ENCODE measurements at places on chromosomes 16 and 17. TPM values are rescaled to one million over a fixed set of nuclear protein-coding genes. Genes with fewer than 3 reads are reported as not detected.

- DNase-seq: peak; percentile 94
Observed at GRCh38 chr16:74743668-74744299, 30.8 kb downstream of the FA2H start.

CDK5R1 gene
- total RNA-seq: 4.4 TPM

- peak; percentile 61 for DNase-seq
Observed at GRCh38 chr17:30950669-30951399, 20.0 kb upstream of the RNF135 start.

GRCh38 chr16:47965439-47965838, 190.4 kb downstream of the ABCC12 start:
- peak; percentile 13 for DNase-seq

DNA sequence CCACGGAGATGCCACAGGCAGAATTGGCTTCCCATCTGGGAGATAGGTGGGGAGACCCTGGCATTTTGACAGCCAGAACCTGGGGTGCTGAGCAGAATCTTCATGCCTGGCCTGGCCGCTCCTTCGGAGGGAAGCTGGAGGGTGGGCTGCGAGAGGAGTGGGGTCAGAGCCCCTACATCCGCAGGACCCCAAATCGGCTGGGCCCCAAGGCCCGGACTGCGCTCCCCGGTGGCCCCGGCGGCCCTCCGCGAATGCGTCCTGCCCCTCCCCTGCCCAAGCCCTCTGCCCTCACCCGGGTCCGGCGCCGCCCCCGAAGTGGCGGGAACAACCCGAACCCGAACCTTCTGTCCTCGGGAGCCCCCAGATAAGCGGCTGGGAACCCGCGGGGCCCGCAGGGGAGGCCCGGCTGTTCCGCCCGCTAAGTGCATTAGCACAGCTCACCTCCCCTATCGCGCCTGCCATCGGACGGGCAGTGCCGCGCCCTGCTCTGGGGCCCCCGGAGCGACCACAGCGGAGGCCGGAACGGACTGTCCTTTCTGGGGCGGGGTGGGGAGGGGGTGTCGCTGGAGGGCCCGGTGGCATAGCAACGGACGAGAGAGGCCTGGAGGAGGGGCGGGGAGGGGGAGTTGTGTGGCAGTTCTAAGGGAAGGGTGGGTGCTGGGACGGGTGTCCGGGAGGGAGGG, 850 bp upstream of the PNMT start:
- no peak for DNase-seq

BCKDK gene
- total RNA-seq: 31.7 TPM

- no peak for DNase-seq
Observed at GRCh38 chr16:77336637-77337036, 98.2 kb downstream of the ADAMTS18 start.

GRCh38 chr16:29763326-29763725, 14.7 kb upstream of the ZG16 start:
- no peak for DNase-seq

DNA sequence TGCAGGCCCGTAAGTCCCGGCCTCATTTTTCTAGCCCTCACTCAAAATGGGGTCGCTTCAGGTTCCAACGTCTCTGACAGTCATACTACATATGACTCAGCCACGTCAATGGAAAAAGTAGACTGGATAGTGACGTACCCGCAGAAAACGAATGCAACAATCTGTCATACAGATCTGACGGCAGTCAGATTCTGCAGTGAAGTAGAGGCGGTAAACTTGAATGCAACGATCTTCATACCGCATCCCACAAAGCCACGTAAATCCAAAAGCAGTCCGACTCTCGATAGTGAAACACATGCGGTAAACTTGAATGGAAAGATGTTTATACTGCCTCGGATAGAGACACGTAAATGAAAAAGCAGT, 38.4 kb upstream of the ARL4D start:
- peak; percentile 67 for DNase-seq

- no peak for DNase-seq
Observed at GRCh38 chr16:28984619-28985135, at the start of gene LAT. Gene LAT (plus strand): TSS chr16:28985052. CDS start chr16:28985418, 366 bp downstream.

- no peak for DNase-seq
Observed at GRCh38 chr17:57984936-57985674, 2.9 kb downstream of the VEZF1 start.

KCNH6 gene
- total RNA-seq: not detected

DNA sequence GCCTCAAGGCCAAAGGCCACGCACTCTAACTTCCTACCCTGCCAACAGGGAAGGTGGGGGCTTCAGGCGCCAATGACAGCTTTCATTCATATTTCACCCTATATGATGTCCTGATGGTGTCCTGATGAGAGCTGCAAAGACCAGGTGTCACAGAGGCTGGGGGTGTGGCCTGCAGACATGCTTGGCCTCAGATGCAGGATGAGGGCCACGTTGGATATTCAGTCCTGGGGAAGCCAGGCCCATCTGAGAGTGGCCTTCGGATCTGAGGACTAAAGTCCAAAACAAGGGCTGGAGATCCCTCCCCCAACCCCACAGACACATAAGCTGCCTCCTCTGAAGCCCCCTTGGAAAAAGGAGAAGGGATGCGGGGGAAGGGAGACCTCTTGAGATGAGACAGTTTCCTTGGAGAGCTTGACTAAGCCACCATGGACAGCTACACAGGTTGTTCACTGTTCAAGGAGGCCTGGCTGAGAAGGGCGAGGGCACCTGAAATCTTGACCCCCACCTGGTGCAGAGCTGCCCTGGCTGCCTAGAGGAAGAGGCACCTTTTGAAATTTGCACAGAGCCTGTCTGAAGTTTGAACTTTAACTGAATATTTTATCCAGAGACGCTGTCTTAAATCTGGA, 24.3 kb upstream of the GSG1L start:
- DNase-seq: no peak

- DNase-seq: no peak
Observed at GRCh38 chr16:3017794-3018506, at the start of gene CLDN6. Gene CLDN6 (minus strand): TSS chr16:3018183. CDS start chr16:3016021, 2,162 bp downstream.

RNF43 gene
- 7.9 TPM for total RNA-seq

- DNase-seq: peak; percentile 15
Observed at GRCh38 chr16:47019568-47019967, 46.1 kb upstream of the DNAJA2 start.

GRCh38 chr16:81716478-81717225, 62.4 kb upstream of the PLCG2 start:
- no peak for DNase-seq

GRCh38 chr16:66869424-66869823, 10.9 kb upstream of the PDP2 start:
- DNase-seq: no peak

DNA sequence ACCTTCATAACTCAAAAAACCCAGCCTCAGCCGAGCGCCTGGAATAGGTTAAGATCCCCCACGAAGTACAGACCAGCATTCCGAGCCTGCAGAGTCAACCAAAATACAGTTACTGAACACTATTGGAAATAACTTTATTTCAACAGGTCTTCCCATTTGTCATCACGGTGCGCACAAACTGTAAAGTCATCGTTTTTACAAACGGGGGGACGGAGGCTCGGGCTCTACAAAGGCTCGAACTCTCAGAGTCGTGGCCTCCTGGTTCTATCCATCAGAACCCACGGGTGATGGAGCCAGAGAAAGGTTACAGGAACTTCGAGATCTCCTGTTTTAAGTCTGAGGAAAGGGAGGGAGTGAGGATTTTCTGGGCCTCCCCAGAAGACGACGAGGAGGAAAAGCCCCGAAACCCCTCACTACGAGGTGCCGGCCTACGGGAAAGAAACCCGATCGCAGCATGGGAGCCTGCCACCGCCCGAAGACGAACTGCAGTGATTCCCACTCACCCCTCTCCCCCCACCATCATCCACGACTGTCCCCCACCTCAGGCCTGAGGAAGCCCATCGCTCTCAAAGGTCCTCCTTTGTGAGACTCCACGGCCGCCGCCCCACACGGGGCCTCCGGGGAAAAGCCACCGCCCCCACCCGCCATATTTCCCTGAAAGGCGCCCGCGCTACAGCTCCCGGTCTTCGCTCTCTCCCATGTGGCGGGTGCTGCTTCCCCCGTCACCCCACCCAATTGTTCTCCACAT, 917 bp downstream of the YWHAE start:
- peak; percentile 41 for DNase-seq

NACA2 gene
- not detected for total RNA-seq

HOXB1 gene
- total RNA-seq: not detected

GRIN2A gene
- total RNA-seq: not detected

GRCh38 chr16:54282928-54283724, 3.5 kb downstream of the IRX3 start:
- DNase-seq: peak; percentile 18

DNA sequence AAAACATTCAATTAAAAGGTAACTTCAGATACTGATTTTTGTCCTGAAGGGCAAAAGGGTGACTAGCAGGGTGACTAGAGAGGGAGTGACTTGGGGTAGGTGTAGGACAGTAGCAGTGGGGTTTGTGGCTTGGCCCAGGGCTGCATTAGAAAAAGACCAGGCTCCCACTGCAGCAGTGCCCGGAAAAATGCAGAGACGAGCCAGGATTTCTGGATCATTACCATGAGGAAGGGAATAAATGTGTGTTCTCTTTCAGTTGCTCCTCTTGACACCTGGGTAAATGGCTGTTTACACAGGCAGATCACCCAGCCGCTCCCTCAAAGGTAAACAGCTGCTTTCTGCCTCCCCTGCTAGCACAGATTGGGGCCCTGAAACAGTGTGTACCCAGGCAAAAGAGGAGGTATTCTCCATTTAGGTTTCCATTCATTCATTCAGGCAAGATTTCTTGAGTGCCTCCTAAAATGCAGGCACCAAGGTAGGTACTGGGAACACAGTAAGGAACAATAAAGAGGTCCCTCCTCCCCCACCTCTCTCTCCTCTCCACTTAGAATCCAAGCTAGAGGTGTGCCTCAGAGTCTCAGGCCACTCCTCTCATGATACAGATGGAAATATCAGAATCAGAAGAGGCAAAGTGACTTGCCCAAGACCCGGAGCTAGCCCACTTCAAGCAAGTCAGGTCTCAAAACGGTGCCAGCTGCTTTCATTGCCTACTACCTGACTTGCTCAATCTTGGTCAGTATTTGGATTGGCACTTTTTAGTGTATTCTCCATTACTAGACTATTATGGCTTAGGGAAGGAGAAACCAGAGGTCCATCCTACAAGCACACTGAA, 15.2 kb upstream of the TOX3 start:
- no peak for DNase-seq

GINS2 gene
- total RNA-seq: 6.9 TPM

UTS2R gene
- total RNA-seq: not detected

GRCh38 chr16:11901091-11901490, 14.7 kb downstream of the GSPT1 start:
- peak; percentile 4 for DNase-seq

DNA sequence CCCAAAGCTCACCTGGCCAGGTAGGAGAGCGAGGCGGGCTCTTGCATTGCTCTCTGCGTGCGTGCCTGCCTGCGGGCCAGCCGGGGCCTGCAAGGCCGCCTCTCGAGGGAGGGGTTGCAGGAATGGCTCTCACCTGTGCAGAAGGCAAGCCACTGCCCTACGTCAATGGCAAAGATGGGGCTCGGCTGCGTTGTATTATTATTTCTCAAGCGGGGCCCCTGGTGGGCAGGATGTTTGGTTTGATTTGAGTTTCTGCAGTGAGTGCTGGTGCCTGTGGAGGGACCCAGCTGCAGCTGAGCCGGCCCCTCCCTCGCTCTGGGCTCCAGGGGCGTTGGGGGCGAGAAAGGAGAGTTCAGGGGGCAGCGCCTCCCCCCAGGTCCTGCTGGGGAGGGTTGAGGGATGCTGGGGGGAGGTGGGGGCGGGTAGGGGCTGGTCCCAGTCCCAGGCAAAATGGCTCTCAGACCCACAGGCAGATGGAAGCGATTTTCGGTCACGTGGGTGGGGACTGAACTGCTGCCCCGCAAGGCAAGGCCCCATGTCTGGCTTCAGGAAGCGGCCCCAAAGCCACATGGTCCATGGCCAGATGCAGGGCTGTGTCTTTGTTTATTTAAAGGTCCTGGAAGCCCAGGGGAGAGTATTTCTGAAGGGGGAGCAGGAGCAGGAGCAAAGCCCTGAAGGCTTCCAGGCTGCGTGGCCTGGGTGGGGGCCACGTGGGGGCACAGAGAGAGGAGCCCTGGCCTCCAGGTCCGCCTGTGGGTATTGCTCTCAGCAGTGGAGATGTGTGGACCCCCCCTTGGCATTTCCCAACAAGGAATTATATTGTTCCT, 338.8 kb downstream of the SEC14L1 start:
- no peak for DNase-seq

- DNase-seq: no peak
Observed at GRCh38 chr16:27441276-27441675, 39.3 kb downstream of the IL21R start.

GDPD3 gene
- total RNA-seq: 1.5 TPM

DNA sequence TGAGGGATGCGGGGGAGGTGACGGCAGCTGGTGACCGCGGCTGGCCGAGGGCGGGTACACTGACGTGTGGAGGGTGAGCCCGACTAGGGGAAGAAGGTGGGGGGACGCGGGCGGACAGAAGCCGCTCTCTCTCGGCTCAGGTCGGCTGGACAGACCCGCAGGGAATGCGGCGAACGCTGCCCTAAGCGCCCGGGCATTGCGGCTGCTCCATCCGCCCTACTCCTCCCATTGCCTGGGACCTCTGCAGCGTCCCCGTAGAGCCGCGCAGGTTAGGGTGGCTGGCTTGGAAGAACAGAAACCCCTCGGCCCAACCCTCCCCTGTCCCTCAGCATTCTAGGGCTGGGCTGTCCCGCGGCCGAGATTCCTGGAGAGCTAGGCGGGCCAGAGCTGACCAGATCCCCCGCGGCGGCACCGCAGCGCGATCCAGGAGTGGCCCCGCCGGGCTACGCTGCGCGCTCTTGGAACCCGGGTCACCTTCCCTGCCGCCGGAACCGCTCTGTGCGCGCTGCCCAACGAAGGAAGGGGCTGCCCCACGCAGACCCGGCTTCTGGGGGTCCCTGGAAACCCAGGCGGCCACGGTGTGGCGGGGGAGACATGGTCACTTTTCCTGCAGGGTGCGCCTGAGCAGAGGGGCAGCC, 3.0 kb downstream of the DLX4 start:
- DNase-seq: no peak

KCNJ2 gene
- 0.19 TPM for total RNA-seq

TMEM101 gene
- 26.1 TPM for total RNA-seq

DNA sequence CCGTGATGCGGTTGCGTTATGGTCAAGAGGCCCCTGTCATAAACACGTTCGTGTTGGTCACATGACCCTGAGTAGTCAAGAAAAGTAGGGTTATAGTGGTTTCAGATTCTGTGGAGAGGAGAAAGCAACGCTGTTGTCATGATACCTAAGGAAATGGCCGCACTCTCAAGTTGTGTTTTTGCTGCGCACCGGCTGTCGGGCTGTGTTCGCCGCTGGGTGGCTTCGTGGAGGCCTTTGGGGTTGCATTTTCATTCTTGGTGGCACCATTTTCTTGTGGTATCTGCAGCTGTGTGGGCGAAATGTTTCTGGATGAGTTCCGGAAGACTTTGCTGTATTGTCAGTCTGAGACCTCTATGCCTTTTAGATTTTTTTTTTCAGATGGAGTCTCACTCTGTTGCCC, 35.0 kb downstream of the DEF8 start:
- no peak for DNase-seq

ELMO3 gene
- 12.0 TPM for total RNA-seq
